GM23248 (cell line): ENCODE measurements at places on chromosomes 4 and X.

GRCh38 chrX:137034508-137034872, 695 bp upstream of the GPR101 start:
- no peak for DNase-seq

DNA sequence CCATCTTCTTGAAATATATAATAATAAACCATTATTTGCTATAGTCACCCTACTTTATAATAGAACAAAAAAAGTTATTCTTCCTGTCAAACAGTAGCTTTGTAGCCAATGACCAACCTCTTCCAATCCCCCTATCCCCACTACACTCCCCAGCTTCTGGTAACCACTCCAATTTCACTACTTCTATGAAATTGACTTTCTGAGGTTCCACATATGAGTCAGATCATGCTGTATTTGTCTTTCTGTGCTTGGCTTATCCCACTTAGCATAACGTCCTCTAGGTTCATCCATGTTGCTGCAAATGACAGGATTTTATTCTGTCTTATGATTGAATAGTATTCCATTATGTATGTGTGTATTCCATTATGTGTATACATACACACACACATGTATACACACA, 809.7 kb upstream of the NDST4 start:
- no peak for DNase-seq

GRCh38 chrX:29196501-29196900, 609.3 kb downstream of the IL1RAPL1 start:
- no peak for DNase-seq

DNA sequence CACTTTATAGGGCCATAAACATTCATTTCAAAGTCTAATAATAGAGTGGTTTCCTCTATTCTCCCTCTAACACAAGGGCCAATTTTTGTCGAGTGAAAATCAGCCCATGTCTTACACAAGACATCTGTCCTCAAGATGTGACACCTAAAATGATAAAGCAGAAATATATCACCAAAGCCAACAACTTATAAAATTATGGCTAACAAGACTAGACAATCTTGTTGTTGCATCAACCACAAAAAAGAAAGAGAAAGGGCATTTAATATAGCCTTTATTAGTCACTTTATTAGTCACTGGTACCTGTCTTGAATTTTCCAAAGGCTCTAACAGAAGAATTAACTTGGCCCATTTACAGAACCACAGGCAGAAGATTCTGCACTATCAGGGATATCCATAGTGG, 161.6 kb downstream of the SMIM20 start:
- no peak for DNase-seq

- no peak for DNase-seq
These were observed 12.2 kb downstream of the TNIP3 start for GRCh38 chr4:121151942-121152341.

DNA sequence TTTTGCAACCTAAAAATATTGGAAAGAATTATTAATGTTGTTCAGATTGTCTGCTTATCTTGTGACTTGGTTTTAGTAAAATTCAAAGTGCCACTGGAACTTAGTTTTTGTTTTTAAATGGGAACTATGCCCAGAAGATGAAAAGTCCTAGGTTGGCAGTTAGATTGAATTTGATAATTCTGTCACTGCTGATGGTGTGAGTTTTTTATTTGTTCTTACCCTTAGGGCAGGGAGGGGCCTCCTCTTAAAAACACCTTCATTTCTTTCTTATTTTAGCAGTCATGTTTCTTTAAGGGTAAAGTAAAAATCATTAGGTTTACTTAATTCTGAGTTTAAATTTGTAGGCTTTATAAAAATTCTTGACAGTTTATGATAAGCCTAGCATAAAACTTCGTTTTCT, 80.6 kb downstream of the AFF1 start:
- no peak for DNase-seq

DNA sequence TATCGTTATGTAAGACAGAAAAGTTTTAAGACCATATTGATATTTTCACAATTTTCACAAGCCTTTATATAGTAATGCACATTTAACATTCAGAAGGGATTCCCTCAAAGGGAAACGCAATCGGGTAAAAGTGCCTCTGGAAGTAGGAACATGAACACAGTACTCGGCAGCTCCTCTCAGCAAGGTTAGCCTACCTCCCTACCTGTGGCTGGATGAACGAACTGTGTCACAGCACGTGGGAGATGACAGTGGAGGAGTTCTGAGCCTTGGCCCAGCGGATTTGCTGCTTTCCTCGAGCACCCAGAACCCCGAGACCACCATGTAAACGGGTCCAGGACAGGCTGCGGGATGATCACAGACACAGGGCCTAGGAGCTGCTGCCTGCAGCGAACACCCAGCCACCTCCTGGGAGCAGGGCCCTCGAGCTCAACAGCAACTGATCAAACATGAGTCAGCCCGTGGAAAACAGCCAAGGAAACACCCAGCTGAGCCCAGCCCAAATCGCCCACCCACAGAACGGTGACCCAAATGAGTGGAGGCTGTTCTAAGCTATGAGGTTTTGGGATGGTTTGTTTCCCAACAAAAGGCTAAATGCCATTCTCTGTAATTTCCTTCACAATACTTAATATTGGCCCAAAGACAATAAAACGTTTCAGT, 30.4 kb downstream of the FAT1 start:
- peak; percentile 96 for DNase-seq

DNA sequence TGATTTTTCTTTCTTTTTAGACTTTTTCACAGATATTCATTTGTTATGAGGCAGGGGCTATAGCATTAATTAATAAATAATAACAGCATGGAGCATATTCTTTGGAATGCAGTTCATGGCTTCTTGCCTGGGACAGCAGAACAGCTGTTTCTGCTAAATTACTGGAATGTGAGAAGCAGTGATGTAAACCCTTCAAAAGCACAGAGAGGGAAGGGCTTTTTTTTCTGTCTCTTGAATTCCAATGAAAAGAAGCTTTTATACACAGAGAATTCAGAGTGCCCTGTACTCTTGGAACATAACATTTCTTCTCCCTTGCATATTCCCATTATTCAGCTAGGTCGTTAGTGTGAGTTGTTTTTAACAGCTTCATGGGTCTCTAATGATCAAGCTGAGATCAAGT, 28.5 kb upstream of the ANK2 start:
- peak; percentile 37 for DNase-seq

DNA sequence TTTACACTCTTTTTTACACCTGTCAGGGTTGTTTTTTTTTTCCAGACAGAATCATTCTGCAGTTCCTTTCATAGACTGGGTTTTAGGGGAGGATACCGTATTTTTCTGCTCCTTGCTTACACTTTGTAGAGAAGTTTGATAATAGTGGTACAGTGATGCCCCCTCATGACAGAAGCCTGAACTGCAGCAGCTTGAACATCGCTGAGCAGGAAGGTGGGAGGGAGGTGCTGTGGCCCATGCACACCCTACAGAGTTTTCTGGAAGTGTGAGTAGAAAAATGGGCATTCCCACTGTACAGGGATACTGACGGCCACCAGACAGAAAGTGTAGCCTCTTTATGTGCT, 54.5 kb downstream of the RAB40A start:
- peak; percentile 66 for DNase-seq

DNA sequence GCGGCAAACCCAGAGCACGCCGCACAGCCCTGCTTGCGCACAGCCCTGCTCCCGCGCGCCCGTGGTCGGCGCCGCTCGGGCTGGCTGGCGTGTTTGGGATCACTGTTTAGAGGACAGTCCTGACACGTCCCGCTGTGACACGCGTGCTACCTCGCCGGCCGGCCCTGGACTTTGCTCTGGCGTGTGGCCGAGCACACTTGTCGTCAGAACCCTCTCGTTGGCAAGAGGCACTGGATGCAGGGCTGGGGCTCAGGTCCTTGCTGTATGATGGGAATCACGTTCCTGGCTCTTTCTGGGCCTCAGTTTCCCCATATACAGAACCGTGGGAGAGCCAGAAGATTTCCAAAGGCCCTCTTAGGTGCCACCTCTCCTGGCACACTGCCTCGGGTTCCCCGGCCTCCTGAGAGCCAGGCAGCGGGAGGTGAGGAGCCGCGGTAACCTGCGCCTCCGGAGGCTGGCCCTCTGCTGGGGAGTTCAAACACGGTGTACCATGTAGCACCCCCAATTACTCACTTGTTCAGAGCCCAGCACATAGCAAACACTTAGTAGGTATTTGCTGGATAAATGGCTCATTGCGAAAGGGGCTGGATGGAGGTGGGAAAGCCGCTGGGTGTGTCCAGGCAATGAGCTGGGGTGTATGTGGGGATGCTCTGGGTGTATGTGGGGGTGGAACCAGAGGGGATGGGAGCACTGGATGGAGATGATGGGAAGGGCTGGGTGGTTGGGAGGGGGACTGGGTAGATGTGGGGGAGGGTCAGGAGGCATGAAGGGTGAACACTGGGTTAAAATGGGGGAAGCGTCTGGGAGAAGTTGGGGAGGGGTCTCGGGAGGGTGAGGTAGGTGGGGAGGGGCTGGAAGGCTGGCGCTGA, 76.6 kb downstream of the HTRA3 start:
- no peak for DNase-seq

DNA sequence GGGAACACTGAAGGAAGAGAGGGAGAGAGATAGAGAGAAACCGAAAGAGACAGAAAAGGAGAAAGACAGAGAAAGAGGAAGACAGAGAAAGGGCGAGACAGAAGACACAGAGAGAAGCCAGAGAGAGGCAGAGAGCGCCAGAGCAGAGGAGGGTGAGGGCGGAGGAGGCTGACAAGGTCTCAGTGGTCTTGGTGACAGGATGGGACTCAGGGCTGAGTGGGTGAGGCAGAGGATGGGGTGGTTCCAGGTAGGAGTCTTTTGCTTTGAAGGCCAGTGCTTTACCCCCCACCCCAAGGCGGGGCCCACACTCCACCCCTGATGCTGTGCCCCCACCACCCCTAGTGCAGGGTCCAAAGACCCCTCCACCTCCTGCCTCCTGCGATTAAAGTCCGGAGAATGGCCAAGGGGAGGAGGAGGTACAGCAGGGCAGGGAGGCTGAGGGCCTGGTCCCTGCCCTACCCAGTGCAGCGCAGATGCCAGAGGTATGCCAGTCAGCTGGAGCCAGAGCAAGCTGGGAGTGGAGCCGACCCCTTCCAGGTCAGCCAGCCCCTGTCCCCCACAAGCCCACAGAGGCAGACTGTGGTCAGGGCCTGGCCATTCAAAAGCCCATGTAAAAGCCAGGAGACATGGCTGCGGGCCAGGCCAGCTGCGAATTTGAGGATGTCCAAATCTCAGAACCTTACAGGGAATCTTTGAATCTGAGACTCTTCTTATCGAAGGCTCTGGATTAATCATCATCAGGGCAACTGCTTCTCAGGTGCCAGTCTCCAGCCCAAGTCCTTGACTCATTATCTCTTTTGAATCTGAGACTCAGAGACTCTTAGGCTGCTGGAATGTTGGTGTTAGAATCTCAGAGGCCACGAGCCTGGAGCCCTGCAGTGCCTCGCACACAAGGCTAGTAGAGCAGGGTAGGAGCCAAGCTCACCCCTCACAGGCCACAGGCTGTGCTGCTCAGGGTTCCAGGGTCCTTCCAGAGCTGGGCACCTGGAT, 758 bp downstream of the IQSEC2 start:
- peak; percentile 74 for DNase-seq

DNA sequence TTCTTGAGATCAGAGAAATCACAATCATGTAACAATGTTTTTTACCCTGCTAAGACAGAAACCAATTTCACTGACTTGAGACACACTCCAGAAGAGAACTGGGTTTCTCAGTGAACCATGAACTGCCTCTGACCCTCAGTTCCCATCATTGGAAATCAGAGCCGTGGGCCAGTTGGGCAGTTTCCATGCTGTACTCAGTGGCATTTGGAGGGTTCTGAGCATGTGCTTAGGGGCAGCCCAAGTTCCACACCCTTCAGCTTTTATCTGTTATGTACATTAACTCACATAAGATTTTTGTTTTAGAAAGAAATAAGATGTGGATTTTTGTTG, 77.9 kb downstream of the BTC start:
- no peak for DNase-seq

DNA sequence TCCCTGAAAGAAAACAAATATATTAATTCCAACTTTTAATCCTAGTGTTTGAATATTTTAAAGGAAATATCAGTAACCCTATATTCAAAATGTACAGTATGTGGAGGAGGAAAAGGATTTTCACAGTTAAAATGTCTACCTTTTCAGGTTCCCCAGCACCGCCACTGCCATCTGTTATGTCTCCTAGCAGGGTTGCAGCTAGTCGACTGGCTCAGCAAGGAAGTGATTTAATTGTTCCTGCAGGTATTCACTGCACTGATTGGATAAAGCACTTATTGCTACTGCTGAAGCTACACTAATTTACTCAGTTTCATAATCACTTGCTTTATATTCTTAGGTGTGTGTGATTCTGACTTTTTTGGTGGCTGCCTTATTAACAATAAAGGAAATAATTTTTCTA, 65.5 kb upstream of the FHDC1 start:
- no peak for DNase-seq

DNA sequence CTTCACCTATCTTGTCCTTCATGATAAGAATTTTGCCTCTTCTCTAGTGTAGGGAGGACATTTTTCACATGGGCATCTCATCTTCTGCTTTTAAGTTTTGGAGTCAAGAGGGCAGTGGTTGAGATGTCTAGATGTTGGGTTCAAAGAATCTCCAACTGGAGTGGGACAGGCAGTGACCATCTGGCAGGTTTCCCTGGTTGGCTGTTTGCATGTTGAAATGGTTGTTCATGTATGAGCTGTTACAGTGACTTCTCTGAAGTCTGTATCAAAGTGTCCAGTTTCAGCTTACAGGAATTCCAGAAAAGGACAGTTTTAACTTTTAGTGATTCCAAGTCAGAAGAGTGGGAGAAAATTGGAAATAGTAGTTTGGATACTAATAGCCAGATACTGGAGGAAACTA, 192.7 kb downstream of the EVC2 start:
- no peak for DNase-seq

GRCh38 chrX:36897690-36898089, 110.5 kb upstream of the FAM47C start:
- no peak for DNase-seq

DNA sequence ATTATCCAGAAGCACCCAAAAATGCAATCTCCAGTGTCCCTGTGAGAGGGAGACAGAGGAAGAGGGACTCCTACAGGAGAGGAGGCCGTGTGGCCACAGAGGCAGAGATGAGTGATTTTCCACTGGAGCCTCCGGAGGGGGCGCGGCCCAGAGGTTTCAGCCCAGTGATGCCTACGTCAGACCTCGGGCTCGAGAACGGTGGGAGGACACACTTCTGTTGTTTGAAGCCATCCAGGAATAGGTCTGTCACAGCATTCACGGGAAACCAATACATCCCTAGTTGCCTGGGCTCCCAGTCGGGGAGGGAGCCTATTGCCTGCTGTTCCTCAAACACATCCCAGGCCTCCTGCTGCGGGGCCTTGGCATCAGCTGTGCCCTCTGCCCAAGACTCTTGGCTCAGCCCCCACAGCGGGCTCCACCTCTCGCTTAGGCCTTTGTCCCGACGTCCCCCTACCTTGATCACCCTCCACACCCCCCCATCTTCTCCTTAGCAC, 39.2 kb upstream of the HMX1 start:
- DNase-seq: peak; percentile 71

GRCh38 chrX:46722742-46723568, 36.0 kb downstream of the SLC9A7 start:
- DNase-seq: peak; percentile 48

- DNase-seq: peak; percentile 3
These were observed 175.9 kb downstream of the SLC39A8 start for GRCh38 chr4:102169345-102169744.

DNA sequence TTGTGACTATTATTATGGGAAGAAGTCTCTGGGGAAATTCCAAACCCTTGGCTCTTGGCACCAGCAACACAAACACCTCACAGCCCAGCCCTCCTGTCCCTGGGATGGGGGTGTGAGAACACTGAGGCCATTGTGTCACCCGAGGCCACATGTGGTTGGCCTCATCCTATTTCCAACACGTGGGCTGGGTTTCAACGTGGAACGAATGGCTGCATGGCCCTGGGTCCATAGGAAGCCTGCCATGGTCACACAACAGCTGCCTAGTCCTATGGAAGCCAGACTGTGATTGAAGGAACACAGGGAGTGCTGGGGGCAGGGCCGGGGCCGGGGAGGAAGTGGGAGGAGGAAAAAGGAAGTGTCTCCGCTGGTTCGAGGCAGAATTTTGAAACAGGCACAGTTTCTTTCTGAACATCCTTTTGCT, 10.0 kb downstream of the CLCN4 start:
- DNase-seq: no peak
